ENCODE measurements at places on chromosomes 11 and 22.

DNA sequence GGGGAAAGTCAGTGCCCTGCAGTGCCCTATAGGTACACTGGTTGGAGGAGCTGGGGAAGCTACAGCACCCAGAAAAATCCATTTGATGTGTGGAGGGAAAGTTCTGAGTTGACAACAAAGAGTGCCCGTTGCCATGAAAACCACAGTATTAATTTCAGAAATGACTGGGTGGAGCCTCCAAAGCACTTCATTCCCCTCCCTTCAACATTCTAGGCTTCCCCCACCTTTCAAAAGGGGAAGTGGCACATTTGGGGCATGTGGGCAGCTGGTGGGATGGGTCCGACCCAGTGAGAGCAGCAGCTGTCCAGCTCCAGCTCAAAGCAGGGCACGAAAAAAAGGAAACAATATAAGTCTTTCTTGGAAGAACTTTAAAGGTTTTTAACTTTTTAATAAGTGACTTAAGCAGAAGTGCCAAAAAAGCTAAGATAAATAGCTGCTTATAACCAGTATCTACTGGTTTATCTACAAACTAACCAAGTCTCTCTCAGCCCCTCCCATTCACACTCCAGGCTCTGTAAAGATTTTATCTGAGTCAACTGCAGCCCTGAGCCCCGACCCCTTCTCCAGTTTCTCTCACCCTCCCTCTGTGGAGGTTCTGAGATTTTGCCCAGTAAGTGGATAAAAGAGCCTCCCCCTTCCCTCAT is 9.0 kb upstream of the AHNAK start:
- DNase-seq: peak; percentile 73

DNA sequence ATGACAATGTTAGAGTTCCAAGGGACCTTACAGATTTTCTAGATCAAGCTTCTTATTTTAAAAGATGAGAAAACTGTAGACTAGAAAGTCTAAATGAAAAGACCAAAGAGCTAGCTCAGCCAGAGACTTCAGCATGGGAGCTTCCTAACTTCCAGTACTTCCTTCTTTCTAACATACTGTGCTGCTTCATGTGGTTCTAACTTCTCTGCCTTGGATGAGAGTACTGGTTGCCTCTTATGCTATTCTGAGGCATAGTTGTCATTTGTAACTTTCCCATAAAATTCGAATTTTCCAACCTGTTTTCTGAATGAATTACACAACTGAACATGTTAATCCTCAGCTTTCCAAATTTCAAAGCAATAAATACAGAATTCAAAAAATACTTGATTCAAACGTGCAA is 1.8 kb downstream of the MTMR2 start:
- no peak for DNase-seq

DNA sequence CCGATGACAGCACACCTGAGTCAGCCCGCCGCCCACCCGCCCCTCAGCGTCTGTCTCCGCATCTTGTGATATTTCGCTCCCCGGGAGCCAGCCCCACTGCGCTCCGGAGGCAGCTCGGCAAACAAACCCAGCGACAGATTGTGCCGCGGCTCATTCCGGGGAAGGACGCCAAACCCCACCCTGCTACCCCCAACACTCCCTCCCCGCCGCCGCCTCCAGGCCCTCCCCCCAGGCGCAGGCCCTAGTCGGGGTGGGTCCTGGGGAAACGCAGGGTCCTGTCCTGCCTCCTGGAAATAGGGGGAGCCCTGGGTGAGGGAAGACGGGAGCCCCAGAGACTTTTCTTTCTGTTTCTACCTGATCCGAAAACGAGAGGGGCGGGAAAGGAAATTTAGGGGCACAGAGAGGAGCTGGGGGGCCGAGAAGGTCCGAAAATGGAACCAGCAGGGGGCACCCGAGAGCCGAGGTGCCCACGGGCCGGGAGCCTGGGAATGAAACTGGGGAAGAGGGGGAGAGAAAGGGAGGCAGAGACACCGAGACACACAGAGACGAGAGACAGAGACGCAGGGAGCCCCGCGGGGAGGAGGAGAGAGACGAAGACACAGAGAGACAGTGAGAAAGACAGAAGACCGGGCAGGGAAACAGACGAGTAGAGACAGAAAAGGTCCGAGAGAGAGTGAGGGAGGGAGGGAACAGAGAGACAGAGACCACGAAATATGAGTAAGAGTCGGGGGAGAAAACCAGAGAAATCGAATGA is 1.7 kb upstream of the RTN4RL2 start:
- DNase-seq: peak; percentile 85

- no peak for DNase-seq
These were observed 89.4 kb upstream of the VPREB1 start for GRCh38 chr22:22155146-22155545.

GRCh38 chr22:39125622-39126021 is 26.9 kb downstream of the CBX7 start:
- DNase-seq: no peak

DNA sequence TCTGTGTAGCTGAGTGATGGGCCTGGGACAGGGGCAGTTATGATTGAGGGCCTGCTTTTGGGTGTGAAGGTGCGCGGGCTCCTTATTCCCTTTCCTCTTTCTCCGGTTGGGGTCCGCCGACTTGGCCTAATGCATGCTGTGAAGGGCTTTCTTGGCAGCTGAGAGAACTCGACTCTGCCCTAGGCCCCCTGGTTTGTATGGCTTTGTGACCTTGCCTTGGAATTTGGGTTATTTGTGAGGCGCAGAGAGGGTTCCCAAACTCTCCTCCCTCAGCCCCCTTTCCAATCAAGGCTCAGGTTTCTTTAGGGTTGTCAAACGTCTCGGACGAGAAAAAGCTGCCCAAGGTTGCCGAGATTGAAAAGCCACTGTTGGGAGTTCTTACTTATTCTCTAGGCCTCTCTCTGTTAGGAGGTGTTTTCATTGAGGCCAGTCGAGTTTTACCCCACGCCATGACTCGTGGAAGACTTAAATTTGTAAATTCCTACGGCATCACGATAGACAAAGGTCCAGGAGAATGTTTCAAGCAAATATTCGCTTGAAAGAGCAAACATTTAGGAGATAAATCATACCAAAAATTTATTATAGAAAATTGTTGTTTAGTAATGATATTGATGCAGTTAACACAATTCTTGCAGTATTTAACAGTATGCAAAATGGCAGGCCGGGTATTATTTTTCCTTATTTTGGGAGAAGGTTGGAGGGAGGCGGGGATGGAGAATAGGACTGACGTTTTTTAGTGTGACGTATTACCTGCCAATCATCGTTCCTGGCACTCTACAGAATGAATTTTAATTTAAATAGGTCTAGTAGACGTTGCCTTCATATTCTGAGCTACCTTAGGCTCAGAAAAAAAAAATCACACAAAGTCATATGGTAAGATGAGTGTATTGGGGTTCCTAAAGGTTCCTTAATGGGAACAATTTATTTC is 689 bp downstream of the PDHX start:
- no peak for DNase-seq

- no peak for DNase-seq
These were observed 15.2 kb downstream of the SCARF2 start for GRCh38 chr22:20422271-20423007.

GRCh38 chr11:115453693-115454490 is 50.3 kb downstream of the CADM1 start:
- no peak for DNase-seq

- DNase-seq: no peak
These were observed 544.6 kb downstream of the CNTN5 start for GRCh38 chr11:99565333-99565732.

DNA sequence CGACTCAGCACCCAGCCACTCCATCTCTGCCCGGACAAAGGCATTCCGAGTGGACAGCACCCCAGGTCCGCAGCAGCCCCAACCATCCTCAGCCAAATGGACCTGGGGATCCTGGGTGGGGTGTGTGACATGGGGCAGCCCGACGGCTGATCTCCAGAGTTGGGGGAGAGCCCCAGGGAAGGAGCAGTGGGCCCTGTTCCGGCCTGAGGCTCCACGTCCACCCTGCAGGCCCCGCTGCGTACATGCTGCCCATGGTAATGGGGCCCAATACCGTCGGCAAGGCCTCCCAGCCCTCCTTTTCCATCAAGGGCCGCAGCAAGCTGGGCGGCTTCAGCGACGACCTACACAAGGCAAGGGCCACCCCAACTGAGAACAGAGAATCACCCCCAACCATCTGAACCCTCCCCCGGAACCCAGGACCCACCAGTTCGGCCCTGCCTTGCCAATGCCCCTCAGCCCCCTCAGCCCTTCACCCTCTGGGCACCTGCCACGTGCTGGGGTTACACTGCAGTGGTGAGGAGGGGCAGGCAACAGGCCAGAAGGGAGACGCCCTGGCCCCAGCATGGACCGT is 5.4 kb downstream of the SCGB1C1 start:
- no peak for DNase-seq

DNA sequence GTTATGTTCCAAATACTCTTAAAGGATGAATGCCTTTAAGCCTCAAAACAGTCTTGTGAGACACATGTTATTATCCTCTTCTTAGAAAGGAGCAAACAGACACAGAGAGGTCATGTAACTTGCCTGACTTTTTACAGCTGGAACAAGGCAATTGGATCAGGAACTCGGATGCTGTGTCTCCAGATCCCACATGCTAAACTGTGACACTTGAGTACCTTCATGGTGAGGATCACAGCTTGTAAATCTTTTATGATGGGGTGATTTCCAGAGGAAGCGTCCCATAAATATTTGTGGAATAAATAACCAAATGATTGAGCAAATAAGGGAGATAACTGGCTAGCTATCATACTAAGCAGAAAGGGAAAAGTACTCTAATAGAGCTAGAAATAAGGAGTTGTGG is 171.2 kb downstream of the C11orf91 start:
- no peak for DNase-seq
